CD4-positive, alpha-beta T cell treated with Interleukin-17A for 4 hours (primary cell): ENCODE measurements at places on chromosomes 5 and 9.

GRCh38 chr5:121257621-121258020 is 594.1 kb upstream of the FTMT start:
- no peak for DNase-seq

GRCh38 chr9:93959739-93960154 is 4.6 kb upstream of the BARX1 start:
- DNase-seq: no peak

DNA sequence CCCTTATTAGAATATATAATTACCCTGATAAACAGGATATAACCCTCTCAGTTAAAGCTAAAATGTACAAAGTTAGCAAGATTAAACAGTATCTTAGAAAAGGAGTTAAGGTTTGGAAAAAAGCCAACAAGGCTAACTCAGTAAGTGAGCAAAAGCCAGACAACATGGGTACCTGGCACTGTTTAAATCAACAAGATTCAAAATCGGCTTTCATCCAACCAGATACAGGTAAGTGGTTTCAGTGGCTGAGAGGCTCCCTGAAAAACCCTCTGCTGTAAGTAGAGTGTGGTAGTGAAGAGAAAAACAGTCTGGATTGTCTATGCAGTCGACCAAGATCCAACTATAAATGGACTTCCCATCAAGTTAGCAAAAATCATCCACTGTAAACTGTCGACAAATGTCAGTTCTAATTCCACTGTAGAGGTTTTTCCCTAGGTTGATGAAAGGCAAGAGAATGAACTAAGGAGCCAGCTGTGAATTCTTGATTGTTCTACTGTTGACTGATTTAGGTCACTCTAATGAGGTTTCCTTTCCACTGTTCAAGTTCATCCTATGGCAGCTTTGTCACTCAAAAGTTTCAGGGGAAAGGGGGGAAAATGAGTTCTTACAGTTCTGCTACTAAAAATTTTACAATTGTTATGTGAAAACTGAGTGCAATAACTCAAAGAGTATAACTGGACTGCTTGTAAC is 27.3 kb downstream of the ETF1 start:
- no peak for DNase-seq

DNA sequence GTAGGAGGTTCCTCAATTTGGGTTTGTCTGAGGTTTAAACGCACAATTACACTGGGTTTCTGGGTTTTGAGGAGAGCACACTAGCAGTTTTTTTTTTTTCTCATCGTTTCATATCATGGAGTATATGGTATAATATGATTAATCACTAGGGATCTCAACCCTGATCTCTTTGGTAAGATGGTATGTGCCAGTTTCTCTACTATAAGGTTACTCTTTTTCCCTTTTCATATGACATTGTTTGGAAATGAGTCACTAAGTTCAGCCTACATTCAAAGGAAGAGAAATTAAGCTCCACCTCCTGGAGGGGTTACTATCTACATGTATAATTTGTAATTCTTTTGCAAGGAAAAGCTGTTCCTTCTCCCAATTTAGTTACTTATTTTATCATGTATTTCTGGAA is 35.2 kb downstream of the MTRR start:
- DNase-seq: no peak

DNA sequence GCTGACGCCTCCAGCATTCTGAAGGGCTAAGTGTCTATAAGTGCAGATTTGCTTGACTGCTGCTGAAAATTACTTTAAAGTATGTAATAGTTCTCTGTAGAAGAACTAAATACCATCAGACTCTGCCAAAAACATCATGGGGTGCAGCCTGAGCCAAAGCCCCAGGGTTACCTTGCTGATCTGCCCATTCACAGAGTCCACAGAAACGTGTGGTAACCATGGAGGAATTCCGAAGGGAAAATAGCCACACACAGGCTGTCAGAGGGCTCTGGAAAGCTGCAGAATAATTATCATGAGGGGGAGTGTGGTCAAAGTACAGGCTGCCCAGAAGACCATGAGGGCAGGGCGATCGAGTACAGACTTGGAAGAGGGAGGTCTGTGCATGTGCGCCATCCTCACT is 36.4 kb downstream of the RETREG1 start:
- no peak for DNase-seq
